ENCODE measurements at places on chromosomes 13 and 19. TPM values are rescaled to one million over a fixed set of nuclear protein-coding genes. Genes with fewer than 3 reads are reported as not detected.

The ZNF805 gene
- polyA plus RNA-seq, result 3.2 TPM

The OR4F17 gene
- polyA plus RNA-seq, result not detected

The NKG7 gene
- polyA plus RNA-seq, result not detected

The RASAL3 gene
- 0.04 TPM for polyA plus RNA-seq

The PAN3 gene
- polyA plus RNA-seq, result 16.8 TPM

The SERTM1 gene
- polyA plus RNA-seq, result not detected

The ABHD8 gene
- polyA plus RNA-seq, result 11.2 TPM
